ENCODE measurements at places on chromosomes 5 and 9.

DNA sequence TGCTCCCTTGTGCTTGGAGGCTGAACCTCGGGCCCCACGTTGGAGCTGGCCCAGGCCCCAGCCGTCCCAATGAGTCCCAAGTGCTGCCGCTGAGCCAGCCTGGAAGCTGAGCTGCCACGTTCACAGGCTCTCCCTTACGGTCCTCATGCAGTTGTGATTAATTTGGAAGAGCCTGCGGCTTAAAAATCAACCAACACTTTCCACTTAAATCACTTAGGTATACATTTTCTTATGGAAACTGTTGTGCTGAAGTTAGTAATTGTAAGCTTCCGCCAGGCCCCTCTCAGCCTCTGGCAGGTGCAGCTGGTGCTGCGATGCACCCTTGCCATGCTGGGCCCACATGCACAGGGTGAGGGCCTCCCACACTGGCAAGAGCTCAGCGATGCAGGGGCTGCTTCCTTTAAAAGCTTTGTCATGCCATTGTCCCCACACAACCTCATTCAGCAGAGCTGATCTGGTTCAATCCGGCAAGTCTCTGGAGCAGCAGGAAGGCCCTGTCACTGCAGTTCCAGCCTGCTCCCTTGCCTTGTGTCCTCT lies 61.0 kb downstream of the IPPK start:
- DNase-seq: no peak

DNA sequence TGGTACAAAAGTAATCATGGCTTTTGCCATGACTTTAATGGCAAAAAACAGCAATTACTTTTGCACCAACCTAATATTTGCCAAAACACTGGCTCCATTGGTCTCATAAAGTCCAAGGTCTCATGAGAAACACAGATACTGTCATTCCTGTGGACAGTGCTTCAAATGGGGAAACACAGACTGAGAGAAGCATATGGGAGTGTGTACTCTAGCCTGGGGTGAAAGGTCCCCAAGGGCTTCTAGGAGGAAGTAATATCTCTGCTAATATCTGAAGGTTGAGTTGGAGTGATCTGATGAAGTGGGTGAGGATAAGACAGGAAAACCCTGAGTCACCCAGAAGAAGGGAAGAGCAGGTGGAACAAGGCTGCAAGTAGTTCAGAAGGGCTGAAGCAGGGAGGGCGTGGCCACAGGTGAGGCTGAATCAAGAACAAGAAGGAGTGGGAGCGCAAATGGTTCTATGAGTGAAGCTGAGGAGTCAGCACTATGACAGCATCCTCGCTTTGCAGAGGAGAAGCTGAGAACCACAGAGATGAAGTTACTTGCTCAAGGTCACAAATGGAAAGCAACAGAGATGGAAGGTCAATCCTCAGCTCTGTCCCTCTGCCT lies 164.1 kb downstream of the ASTN2 start:
- no peak for DNase-seq

DNA sequence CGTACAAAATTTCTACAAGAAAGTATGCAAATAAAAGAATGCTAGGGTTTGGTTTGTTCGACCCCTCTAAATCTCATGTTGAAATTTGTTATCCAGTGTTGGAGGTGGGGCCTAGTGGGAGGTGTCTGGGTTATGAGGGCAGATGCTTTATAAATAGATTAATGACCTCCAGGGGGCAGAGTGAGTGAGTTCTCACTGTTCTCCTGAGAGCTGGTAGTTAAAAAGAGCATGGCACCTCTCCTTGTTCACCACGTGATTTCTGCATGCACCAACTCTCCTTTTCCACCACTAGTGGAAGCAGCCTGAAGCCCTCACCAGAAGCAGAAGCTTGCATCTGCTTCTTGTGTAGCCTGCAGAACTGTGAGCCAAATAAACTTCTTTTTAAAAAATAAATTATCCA lies 50.4 kb upstream of the FAM170A start:
- no peak for DNase-seq

DNA sequence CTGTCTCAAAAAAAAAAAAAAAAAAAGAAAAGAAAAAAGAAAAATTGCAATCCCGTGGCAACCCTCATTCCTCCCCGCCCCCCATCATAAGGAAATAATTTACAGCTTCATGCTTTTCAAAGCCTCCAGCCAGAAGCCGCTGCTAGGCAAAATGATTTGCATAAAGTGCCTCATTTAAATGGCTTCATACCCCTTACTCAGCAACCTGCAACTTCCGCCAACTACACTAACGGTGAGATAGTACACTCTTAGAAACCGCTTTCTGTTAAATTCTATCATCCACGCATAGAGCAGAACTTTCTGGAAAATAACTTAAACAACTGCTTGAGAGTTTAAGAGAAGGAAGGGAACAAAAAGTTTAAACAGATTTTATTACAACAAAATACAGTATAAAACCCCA lies 17.8 kb downstream of the SERINC5 start:
- no peak for DNase-seq

DNA sequence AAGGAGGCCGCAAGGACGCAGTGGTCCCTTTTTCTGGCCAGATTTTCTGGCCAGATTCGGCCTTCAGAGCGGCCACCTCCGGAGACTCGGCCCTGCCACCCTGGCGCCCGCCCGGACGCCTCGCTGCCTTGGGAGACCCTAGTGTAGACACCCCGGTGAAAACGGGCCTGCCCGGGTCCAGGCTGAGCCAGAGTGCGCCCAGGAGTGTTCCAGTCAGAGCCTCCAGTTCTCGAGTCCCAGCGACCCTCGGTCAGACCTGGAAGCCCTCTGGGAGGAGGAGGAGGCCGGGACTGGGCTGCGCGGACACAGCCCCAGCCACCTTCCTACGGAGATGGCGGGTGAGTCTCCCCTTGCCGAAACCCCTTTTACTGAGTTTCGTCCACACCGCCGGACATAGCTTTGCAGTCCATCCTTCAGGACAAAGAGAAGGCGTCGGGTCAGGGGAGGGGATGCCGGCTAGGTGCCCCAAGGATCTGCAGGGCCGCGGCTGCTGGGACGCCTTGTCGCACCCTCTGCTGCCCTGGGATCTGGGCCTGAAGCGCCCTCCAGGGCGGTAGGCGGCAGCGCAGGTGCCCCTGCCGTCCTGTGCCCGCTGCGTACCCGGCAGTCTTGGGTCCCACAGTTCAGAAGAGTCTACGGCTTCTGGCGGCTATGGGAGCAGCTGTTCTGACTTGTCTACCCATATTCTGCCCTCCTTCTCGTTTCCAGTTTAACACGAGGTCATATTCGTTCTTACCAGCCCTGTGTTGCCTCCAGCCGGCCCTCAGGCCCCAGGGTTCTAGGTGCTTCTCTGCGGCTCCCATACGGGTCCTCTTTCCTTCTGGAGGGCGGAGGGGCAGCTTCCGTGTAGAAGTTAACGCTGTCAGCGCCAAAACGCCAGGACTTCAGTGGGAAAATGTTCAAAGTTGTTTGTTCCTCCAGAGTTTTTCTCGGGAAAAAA lies 1771.7 kb upstream of the CDH9 start:
- DNase-seq: no peak

GRCh38 chr5:74927336-74927735 lies 61.1 kb upstream of the FAM169A start:
- no peak for DNase-seq

- DNase-seq: no peak
These were observed 163.5 kb upstream of the OTULINL start for GRCh38 chr5:14417792-14418765.

- no peak for DNase-seq
These were observed 37.0 kb upstream of the OSMR start for GRCh38 chr5:38808666-38809343.

All from vagina (tissue), 2 donors.